Fibroblast of skin of abdomen (primary cell): ENCODE measurements at places on chromosomes 11 and 22.

GRCh38 chr11:66878474-66878873 lies 21.6 kb downstream of the LRFN4 start:
- no peak for DNase-seq

GRCh38 chr11:41947392-41947791 lies 487.9 kb upstream of the LRRC4C start:
- DNase-seq, result no peak

- peak; percentile 50 for DNase-seq
Measured at GRCh38 chr11:16356761-16357393, 531 bp upstream of the SOX6 start.

DNA sequence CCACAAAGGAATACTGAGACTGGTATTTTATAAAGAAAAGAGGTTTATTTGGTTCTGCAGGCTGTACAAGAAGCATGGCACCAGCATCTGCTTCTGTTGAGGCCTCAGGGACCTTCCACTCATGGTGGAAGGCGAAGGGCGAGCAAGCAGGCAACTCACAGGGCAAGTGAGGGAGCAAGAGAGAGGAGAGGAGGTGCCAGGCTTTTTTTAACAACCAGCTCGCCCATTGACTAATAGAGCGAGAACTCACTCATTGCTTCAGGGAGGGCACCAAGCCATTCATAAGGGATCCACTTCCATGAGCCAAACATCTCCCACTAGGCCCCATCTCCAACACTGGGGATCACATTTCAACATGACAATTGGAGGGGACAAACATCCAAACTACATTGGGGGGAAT lies 1.2 kb downstream of the PTS start:
- no peak for DNase-seq

GRCh38 chr11:122599434-122599833 lies 56.1 kb upstream of the UBASH3B start:
- no peak for DNase-seq

DNA sequence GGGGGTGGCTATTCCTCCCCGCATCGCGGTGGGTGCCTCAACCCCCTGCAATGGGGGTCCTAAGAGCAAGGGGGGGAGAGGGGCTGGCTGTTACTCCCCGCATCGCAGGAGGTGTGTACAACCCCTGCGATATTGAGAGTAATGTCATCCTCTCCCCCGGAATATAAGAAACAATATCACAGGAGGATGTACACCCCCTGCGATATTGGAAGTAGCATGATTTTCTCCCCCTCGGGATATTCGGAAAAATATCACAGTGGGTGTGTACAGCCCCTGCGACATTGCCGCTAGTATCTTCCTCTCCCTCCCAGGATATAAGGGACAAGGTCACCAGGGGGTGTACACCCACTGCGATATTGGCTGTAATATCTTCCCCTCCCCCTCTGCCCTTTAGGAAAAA lies 22.5 kb upstream of the APOL5 start:
- DNase-seq, result no peak
